ENCODE measurements at places on chromosomes 16 and 17. TPM values are rescaled to one million over a fixed set of nuclear protein-coding genes. Genes with fewer than 3 reads are reported as not detected.

Gene MPHOSPH6
- 10.0 TPM for total RNA-seq

Gene P2RX5
- 7.7 TPM for total RNA-seq

Gene NKIRAS2
- 45.9 TPM for total RNA-seq

Gene PDILT
- not detected for total RNA-seq

Gene TP53TG3F
- not detected for total RNA-seq

DNA sequence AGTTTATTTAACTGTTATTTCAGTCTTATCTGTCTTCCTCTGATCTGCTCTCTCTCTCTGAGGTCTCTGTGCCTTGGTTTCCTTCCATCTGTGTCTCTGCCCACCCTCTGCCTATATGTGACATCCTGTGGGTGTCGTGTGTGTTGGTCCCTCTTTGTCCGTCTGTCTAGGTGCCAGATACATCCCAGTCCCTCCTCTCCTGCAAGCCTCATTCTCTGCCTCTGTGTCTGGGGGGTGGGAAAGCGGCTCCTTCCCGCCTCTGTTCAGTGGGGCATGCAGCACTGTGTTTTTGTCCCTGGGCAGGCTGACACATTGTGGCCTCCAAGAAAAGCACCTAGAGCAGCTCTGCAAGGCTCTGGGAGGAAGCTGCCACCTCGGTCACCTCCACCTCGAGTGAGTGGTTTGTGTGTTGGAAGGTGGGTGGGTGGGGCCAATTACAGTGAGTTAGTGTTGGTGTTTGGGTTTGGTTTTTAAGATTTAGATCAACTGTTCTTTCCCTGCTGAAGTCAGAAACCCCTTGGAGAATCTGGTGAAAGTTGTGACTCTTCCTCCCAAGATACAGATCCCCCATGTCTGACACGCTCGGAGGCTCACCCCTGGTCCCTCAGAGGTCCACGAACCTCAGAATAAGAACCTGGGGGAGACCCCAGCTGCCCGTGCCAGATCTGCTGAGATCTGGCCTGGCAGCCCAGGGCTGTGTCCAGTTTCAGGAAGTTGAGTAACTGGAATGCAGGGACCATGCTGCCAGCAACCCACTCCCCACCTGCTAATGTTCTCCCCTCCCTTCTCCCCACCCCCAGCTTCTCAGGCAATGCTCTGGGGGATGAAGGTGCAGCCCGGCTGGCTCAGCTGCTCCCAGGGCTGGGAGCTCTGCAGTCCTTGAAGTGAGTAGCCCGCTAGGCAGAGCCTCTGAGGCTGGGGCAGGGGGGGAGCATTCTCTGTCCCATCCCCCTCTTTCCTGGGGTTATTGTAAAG lies 50.9 kb upstream of the CPNE2 start:
- DNase-seq = no peak

DNA sequence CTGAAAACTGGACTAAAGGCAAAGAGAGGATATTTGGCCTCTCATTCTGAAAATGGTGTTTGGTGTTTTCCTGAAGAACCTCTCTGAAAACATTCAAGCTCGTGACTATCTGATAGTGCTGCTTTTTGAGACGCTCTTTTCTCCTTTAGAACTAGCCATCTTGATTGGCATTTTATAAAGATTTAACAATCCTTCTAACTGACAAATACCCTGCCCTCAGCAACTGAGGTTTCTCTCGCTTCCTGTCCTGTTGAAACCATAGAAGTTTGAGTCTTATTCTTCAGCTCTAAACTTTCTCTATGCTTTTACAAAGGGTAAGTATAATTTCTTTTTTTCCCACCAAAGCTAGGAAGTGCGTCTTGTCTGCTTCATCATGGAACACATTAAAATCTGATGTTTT lies 13.3 kb downstream of the CNEP1R1 start:
- DNase-seq = no peak

DNA sequence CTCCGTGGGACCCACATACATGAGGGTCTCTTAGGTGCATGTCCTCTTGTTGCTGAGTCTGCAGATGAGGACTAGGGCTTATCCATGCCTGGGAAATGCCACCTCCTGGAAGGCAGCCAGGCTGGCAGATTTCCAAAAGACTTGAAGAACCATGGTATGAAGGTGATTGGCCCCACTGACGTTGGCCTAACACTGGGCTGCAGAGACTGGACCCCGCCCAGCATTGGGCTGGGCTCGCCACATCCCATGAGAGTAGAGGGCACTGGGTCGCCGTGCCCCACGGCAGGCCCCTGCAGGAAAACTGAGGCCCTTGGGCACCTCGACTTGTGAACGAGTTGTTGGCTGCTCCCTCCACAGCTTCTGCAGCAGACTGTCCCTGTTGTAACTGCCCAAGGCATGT lies 38.2 kb upstream of the IL21R start:
- DNase-seq = no peak

GRCh38 chr17:74380086-74380958 lies 13.0 kb downstream of the GPR142 start:
- no peak for DNase-seq

DNA sequence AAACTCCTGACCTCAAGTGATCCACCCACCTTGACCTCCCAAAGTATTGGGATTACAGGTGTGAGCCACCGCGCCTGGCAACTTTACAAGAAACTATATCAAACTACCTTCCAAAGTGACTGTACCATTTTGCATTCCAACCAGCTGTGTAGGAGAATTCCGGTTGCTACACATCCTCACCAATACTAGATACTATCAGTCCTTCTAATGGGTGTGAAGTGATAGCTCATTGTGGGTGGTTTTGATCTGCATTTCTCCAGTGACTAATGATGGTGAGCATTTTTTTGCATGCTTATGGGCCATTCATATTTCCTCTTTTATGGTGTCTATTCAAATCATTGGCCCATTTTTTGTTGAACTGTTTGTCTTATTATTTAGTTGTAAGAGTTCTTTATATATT lies 37.7 kb downstream of the SCNN1B start:
- DNase-seq = no peak

DNA sequence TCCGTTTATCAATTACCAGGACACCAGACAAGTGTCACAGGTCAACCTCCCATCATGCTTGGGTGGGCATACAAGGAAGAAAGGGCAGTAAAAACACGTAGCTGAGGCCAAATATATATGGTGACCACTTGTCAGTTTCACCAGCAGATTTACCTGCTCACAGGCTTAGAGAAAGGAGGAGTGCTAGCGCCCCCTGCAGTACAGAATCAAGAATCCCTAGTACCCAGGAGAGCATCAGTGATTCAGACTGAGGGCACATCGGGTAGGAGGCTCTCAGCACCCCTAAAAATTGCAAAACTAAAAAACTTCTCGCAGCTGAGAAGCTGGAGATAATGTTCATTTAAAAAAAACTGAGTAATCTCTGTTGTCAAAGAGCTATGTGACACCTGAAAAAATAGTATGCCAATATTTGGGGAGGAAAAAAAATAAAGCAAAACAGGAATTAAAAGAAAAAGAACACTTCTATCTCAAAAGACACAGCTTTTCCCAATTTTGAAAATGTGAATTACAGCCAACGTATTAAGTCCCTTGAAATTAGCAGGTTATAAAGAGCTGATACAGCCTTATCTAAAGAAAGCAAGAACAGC lies 21.2 kb upstream of the MON1B start:
- DNase-seq = peak; percentile 36

GRCh38 chr16:50437769-50438437 lies 69.1 kb upstream of the BRD7 start:
- no peak for DNase-seq

DNA sequence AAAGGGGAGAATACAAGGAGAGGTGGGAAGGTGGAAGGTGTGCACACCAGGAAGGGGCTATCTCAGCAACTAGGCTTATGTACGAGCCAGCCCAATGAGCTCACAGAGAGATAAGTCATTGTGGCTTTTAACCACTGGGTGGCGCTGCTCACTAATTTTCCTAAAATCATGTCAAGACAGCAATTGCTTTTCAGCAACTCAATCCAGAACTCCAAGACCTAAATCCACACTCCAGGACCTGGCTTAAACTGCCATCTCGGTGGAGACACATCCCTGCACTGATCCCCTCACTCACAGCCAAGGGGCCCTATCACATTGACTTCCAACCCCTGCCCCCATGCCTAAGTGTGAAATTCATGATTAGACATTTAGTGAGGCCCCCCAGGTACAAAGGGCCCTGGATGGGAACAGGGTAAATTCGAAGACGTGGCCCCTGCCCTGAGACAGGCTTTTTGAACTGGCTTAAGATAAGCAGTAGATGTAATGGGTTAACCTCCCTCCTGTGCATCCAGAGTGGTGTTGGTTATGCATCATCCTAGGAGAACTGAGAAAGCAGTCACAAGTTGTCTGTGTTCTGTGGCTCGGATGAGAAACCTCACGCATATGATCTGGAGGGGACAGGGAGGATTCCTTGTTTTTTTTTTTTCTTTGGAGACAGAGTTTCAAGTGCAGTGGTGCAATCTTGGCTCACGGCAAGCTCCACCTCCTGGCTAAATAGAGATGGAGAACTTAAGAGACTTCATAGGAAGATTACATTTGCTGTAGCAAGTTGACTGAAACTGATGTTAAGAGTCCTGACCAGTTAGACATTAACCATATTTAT lies 11.5 kb downstream of the CCL16 start:
- DNase-seq = peak; percentile 75

GRCh38 chr17:13594310-13594709 lies 7.4 kb downstream of the HS3ST3A1 start:
- DNase-seq = no peak

DNA sequence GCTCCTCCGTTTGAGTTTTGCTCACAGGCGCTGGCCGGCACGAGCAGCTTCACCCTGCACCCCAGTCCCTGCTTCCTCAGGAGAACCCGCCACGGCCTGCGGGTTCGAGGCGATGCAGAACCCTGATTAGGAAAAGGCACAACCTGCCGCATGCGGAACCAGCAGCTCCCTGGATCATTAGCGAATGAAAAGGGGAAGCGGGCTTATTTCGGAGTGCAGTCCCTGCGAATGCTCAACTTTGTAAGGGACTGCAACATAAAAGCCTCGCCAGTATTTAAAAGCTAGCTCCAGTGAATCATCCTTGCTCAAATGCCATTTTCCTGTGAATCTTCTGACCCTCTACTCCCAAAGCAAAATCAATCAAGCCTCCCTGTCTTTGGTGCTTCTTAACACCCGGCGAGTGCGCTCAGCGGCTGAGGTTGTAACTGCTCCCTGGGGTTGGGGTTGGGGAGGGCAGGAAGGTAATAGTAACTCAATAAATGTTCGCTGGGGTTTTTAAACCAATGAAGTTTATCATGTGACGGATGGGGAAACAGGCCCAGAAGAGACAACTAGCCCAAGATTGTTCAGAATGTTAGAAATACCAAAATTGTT lies 678 bp upstream of the AKAP10 start:
- no peak for DNase-seq

DNA sequence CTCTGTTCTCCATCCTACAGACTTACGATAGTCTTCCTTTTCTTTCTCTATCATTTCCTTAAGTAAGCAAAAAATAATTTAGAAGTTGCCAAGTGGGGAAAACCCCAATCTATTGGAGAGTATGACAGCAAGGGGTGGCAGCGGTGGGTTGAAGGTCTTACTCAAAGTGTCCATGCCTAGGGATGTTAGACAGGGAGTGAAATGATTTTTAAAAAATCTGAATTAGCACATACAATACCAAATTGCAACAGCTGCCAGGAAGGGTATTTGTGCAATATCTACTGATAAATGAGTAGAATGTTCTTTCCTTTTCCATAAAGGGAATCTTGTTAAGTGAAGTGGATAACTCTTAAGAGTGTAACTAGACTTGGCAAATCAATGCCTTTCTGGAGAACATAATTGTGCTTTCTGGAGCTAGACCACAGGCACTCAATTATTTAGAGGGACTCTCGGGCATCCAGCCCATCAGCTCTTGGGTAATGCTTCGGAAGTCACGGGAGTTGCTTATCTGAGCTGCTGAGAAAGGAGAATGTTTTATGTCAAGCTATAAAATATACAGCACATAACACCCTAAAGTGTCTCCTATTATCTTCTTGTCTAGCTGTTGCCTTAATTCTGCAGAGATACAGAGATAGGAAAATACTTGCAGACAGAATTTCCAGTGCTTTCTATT lies 151.5 kb downstream of the KCNJ2 start:
- no peak for DNase-seq

DNA sequence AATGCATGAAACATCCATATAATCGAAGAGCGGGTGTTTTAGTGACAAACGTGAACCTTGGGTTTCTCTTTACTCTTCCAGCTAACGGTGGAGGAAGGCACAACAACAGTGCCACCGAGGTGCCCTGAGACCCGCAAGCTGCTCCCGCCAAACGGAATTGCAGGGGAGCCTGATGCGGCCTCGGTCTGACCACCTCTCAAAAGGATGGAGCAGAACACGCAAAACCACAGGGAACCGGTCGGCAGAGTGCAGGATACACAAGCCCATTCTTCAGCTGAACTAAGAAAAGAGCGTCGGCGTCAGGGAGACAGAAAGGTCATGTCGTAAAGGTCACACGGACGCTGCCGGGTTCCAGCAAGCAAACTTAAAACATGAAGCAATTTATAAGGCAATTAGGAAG lies 109.5 kb upstream of the ZNF750 start:
- no peak for DNase-seq

DNA sequence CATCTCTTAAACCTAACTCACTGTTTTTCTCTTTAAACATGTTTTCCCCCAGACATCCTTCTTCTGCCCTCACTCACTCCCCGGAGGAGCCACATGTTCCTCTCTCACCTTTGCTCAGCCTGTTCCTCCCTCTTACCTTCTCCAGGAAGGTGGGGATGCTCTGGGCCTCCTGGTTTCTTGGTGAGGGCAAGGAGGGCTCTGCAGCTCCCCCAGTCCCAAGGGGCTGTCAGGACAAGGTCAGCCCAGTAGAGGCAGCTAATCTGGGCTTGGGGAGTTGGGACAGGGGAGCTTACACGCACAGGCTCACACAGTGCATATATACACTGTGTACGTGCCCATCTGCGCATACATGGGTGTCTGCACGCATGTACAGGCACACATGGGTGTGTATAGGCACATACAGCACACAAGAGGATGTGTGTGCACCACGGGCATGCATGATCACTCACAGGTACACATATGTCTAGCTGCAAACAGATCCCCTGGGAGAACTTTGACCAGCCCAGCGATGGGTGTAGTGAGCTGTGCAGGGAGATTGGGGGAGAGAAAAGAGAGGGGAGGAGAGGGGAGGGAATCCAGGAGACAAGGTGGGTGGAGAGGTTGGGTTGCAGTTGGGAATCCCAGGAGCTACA lies 28.6 kb upstream of the SPNS3 start:
- no peak for DNase-seq

DNA sequence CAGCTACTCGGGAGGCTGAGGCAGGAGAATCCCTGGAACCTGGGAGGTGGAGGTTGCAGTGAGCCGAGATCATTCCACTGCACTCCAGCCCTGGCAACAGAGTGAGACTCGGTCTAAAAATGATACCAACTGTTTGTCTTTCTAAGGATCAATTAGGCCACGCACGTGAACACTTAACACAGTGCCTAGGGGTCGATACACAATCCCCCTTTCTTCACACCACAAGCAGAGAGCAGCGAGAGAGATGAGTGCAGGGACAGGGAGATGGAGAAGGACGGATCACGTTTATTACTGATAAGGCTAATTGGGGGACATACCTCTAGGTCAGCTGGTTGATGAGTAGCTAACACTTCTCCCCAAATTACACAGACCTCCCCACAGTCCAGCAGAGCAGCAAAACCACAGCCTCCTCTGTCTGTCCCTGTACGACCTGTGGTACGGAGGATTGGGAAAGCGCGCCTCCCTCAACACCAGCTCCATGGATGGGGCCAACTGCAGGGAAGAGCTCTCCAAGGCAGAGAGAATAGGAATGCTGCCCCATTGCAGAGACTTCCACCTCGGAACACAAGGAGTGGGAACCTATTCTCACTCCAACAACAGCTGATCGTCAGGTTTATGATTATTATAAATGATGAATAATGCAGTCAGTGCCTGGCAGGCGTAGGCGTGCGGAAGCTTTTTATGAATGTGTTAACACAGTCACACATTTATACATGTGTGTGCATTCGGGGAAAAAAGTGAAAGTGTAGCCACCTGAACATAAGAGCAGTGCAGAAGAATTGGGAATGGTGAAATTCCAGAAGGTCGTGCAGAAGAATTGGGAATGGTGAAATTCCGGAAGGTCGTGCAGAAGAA lies 155.1 kb downstream of the C16orf95 start:
- DNase-seq = no peak

Measured in left cardiac atrium (tissue), 4 donors.